Breast epithelium (tissue), 4 donors: ENCODE measurements at places on chromosomes 13 and 19.

DNA sequence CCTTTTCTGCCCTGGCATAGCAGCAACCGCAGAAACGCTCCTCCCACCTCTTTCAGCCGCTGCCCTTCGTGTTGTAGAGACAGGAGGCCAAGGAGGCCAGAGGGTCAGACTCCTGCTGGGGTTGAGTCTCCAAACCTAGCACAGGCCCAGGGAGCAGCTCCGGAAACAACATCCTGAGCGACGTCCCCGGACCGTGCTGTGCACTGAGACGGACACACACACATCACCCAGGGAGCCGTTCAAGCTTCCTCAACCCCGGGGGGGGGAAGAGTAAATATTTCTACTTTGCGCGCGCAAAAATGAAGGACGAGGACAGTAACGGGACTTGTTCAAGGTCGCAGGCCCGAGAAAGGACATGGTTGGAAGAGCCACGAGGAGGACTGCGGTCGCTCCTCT is 657 bp downstream of the ZNF550 start:
- no peak for DNase-seq

GRCh38 chr19:5676772-5677105 is 3.6 kb downstream of the MICOS13 start:
- no peak for DNase-seq

DNA sequence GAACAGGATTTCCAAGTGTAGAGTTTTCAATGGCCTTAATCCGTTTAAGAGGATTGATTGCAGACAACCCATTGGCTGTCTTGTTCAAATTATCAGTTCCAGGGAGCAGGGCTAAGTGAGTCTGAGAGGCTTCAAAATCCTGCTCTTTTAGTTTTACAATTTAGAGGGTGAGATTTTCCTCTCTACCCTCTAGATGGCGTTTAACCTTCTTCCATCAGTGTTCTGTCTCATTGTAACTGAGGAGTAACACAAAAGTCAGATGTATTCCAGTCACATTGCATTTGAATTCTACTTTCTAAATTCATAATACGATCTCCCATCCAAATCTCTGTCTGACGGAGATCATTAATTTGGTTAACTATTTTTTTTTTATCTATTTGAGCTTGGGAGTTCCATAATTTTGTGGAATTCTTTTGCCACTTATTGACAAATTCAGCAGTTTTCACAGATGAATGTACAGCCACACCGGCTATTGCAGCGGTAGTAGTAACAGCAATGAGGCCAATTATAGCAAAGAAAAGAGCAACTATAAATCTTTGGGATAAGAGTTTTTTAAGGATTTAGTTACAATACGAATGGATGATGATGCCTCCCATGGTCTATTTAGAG is 7.8 kb upstream of the C19orf84 start:
- no peak for DNase-seq

DNA sequence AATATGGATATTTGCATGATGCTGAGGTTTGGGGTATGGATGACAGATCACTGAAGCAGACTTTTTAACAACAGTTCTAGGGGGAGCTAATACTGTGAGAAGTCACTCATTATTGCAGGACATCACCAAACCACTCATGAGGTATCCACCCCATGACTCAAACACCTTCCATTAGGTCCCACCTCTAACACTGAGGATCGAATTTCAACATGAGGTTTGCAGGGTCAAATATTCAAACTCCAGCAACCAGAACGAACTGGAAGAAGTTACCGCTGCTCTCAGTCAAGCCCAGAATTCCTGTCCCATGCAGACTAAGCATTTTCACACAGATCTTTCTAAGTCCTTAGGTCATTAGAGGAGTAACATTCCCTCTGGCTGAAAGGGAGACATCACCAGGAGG is 758.9 kb downstream of the UQCRFS1 start:
- DNase-seq, result no peak

DNA sequence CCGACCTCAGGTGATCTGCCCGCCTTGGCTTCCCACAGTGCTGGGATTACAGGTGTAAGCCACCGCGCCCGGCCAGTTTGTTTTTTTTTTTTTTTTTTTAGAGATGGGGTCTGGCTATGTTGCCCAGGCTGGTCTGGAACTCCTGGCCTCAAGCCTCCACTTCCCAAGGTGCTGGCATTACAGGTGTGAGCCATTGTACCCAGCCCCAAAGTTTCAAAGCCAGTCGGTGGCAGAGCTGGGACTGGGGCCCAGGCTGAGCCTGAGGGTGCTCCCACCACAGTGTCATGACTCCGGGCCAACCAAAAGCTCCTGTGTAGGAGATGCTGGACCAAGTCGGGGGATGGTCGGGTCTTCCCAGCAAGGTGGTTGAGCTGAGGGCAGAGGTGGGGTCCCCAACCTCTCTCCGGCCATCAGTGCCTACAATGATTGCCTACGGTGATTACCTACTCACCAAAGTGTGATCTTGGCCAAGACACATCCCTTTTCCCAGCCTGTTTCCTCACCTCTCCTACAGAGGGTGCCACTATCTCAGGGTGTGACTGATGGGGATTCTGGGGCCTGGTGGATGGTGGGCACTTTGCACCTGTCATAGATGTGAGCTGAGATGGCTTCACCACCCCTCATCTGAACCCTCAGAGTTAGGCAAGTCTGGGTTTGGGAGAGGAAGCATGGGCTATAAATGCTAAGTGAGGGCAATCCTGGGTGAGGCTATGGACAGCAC is 5.9 kb upstream of the SAMD1 start:
- DNase-seq, result no peak

DNA sequence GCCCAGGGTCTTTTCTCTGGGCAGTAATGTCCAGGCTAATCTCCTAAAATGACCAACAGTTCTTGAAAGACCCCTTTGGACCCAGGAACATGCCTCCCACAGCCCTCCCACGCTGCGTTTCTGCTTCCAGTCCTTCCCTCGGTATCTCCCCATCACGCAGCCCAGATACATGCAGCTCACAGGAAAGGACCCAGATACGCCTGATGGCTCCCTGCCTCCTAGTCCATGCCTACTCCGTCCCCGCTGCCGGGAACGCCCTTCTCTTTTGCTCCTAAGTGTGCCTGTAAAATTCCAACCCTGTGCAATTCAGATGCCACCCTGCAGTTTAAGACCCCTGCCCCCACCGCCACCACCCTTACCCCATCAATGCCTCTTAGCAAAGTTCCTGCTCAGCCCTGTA is 778 bp downstream of the MUC16 start:
- DNase-seq, result no peak

DNA sequence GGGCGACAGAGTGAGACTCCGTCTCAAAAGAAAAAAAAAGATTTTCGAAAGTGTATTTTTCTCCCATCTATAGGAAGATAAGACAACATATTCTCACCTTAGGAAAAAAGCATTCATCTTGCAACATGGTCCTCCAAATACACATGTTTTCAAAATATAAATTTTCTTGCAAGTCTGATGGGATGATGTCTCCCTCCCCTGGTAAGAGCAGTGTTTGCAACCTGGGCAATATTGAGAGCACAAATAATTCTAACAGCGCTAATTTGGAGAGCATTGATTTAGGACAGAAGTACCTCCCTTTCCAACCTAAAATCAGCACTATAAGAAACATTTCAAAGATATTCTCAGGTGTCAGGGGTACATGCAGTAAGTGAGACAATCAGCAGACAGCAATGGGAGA is 61.0 kb upstream of the SHISA2 start:
- no peak for DNase-seq

DNA sequence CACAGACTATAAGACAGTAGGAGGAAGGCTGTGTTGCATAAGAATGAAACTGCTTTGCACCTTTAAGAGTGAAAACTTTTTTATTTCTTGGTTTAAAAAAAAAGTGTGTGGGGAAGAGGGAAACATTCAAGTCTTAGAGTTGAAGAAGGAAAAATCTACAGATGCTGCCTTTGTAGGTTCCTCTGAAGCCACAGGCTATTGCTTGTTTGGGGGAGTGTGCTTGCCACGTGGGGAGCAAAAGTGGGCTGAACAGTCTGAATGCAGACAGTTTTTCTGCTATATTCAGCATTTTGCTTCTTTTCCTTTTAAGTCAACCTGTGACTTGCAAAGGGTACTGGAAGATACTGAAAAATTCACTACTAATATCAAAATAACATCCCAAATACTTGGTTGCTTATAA is 36.9 kb downstream of the EFNB2 start:
- no peak for DNase-seq

GRCh38 chr19:15289673-15290072 is 42.7 kb downstream of the BRD4 start:
- no peak for DNase-seq

DNA sequence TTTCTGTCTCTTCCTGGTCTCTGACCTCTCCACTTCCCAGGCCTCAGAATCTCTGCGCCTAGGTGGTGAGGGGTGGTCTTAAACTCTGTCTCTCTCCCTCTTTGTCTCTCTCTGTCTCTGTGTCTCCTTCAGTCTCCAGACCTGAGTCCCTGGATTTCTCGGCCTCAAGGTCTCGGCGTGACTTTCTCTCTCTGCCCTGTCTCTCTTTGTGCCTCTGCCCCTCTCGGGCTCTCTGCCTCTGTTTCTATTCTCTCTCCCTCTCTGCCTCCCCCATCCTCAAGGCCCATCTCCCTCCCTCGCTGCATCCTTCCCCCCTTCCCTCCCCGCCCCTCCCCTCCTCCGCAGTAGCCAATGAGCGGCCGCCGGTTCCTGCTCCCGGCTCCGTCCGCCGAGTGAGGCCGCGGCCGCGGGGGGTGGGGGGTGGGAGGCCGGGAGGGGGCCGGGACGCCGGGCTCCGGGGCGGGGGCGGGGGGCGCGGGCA is at the start of gene CACNG7:
TSS of gene CACNG7 (plus strand) at position 344 of the 481 bp plus-strand sequence. CDS start 3,554 bp downstream, outside the sequence.
- no peak for DNase-seq

GRCh38 chr19:325173-325936 is 19.2 kb downstream of the MIER2 start:
- no peak for DNase-seq

DNA sequence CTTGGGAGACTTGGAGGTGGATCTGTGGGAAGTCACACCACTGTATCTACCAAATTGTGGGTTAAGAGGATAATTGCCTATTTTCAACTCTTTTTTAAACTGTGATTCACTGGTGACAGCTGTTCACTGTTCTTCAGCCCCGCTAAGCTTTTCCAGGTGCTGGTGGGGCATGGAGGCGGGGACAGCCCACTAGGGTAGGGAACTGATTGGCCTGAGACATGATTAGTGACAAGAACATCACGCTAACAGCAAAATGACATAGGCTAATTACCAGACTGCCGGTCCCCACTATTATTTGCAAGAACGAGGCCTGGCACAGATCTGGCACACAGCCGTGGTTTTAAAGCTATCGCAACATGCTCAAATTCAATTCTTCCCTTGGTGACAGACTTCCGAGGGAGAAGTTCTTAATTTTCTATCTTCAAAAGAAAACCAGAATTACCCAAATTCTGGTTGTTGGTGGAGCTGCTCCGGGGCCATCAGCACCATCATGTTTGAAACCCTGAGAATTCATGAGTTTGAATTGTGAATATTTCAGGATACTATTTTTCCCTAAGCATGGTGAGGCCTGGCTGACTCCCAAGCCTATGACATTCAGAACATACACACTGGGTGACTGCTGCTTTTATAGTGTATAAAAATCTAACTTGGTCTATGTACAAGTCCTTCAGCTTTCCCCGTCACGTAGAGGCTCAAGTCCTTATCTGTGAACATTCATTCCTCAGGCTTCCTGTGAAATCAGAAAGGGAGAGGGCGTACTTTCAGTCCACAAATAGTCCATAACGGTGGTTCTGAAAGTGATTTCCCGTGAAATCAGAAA is 17.9 kb downstream of the DOCK9 start:
- DNase-seq, result no peak

GRCh38 chr19:1837222-1837565 is 11.1 kb downstream of the REXO1 start:
- no peak for DNase-seq

DNA sequence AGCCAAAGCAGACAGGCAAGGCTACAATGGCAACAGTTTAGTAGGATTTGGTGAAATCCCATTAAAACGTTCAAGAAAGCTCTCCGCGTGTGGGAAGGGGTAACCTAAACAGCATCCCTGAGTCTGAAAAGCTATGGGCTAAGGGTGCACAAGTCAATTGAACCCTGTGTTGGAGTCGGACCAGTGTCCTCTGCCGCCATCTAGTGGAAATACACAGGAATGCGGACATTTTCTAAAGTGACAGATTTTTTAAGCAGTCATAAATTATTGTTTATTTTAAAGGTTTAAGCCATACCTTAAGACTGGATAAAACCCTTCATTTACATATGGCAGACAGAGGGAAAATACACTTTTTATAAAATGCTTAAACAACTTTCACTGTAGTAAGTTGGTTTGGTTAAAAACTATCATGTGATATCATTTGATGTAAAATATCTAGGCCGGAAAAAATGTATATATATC is 26.5 kb upstream of the LSM14A start:
- no peak for DNase-seq

GRCh38 chr19:46489445-46490272 is 6.0 kb downstream of the PNMA8B start:
- DNase-seq, result no peak

DNA sequence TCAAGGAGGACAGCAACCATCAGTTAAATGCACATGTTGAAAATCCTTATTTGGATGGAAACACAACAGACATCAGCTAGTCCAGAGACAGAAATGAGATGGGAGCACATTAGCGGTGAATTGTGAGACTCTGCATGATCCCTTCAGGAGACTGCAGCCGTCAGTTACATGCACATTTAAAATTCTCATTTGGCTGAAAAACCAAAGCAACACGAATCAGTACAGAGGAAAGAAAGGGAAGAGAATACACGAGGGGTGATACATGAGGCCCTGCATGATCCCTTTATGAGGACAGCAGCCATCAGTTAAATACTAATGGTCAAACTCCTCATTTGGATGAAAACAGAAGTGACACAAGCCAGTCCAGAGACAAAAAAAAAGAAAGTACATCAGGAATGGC is 123.4 kb downstream of the PTPRS start:
- no peak for DNase-seq

GRCh38 chr19:48745208-48745995 is 1.3 kb downstream of the IZUMO1 start:
- no peak for DNase-seq

- no peak for DNase-seq
Measured at GRCh38 chr19:58042495-58043340, 8.9 kb downstream of the ZSCAN1 start.

DNA sequence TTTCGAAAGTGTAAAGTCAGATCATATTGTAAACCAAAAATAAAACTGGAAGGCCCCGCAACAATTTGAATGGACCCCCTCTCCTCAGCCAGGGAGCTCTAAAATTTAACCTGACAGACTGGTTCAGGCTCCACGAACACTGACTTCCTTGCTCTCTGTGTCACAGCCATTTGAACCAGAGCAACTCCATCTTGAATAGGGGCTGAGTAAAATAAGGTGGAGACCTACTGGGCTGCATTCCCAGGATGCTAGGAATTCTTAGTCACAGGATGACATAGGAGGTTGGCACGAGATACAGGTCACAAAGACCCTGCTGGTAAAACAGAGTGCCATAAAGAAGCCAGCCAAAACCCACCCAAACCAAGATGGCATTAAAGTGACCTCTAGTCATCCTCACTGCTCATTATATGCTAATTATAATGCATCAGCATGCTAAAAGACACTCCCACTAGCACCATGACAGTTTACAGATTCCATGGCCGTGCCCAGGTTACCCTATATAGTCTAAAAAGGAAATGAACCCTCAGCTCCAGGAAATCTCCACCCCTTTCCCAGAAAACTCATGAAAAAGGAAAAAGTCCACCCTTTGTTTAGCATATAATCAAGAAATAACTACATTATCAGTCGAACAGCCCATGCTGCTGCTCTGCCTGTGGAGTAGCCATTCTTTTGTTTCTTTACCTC is 43.1 kb downstream of the RFXAP start:
- DNase-seq, result no peak
